ENCODE measurements at places on chromosomes 3 and 15. TPM values are rescaled to one million over a fixed set of nuclear protein-coding genes. Genes with fewer than 3 reads are reported as not detected.

- no peak for DNase-seq
Measured at GRCh38 chr15:70374096-70374495, 276.4 kb upstream of the TLE3 start.

DNA sequence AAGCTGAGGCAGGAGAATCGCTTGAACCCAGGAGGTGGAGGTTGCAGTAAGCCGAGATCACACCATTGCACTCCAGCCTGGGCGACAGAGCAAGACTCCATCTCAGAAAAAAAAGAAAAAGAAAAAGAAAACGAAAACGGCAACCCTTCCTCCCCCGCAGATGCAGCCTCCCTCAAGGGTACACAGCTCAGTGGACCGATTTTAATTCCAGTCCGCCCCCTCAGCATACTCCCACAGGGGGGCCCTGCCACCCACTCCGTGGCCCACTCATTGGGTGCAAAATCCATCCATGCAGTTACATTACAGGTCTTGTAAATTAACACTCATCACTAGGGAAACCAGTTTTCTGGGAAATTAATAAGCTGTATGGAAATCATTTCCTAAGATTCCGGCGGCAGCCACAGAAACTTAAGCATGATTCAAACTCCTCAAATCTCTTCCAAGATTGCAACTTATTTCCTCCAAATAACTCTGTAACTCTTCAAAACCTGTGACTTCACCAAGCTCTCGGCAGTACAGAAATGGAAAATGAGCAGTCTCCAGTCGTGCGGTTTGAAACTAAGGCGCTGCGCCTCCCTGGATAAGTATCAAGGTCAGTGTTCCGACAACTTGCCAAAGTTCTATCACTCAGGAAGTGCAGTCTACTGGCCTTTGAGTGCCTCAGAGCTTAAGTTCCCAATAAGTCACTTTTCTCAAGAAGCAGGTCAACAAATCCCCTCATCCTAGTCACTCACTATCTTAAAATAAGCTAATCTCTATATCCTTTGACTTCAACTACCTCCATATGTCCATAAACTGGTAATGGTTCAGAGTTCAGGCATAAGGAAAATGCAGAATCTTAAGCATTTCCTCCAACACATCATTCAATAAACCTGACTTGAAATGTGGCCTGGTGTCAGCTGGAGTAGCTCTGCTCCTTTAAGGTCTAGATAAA, 24.7 kb upstream of the KLHL6 start:
- DNase-seq, result peak; percentile 35

DNA sequence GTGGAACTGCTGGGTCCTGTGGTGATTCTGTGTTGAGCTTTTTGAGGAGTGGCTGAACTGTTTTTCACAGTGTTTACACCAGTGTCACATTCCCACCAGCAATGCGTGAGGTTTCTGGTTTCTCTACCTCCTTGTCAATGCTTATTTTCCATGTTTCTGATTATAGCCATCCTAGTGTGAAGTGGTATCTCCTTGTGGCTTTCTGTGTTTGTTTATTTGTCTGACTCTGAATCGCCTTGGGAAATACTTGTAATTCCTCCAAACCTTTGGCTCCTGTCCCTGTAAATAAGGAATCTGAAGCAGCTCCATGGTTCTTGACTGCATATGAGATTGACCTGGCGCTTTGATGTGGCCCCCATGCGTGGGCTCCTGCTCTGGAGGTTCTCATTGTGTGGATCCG, 20.6 kb downstream of the FAN1 start:
- DNase-seq, result peak; percentile 90

DNA sequence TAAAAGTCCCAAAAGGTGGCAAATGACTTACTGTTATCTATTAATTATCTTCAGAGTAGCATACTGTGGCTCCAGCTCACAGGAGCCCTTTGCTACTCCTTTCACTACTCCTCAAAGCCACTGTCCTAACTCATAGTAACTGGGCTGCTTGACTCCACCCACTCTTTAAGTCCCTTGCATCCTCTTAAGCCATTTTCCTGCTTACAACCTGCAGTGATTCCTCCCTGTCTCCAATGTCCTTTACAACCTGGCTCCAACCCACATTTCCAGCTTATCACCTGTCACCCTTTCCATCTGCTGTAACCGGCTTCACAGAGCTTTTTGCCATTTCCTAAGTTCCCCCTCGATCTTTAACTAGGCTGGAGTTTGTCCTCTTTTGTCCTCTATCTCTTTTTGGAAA, 388.1 kb downstream of the FGF12 start:
- DNase-seq, result no peak

- no peak for DNase-seq
Measured at GRCh38 chr3:156259896-156260295, 139.5 kb downstream of the KCNAB1 start.

DNA sequence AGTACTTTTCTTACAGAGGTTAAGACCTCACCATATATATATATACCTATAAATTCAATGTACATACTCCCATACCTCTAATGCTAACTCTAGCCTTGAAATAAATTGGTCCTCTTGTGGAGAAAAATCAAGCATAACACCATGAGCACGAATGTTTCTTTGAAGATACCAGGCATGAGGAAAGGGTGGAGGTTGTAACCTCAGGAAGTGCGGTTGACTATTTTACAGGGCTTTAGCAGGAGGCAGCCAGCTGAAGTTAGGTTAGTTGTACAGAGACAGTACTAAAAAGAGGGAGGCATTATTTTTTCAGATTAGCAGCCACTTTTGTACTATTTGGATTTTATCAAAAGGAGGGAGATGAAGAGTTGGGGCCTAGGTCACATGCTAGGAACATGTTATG, 767.0 kb downstream of the OTOL1 start:
- DNase-seq, result no peak

GRCh38 chr15:33735637-33736247, 232.6 kb upstream of the CHRM5 start:
- DNase-seq, result peak; percentile 44

GRCh38 chr15:52124270-52124880, 11.8 kb upstream of the BCL2L10 start:
- DNase-seq, result peak; percentile 51

GRCh38 chr15:68349151-68349550, 71.6 kb downstream of the FEM1B start:
- DNase-seq, result no peak

- DNase-seq, result peak; percentile 13
Measured at GRCh38 chr15:82585072-82585471, 44.8 kb upstream of the RPS17 start.

DNA sequence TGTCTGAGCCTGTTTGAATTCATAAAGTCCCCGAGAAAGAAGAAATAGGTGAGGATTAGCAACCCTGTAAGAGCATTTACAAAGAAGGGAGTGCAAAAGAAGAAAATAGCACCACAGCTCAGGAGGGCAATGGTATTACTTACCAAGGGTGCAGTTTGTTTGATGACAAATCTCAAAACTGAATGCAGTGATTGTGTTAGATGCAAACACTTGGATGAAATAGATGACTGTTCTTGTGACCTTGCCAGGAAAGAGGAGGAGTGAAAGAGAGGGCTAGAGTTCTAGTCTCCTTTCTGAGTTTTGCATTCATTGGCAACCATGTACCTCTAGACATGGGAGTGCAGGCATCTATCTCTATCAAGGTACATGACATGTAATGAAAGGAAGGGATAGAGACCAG, 1030.8 kb upstream of the CFAP20DC start:
- no peak for DNase-seq

DNA sequence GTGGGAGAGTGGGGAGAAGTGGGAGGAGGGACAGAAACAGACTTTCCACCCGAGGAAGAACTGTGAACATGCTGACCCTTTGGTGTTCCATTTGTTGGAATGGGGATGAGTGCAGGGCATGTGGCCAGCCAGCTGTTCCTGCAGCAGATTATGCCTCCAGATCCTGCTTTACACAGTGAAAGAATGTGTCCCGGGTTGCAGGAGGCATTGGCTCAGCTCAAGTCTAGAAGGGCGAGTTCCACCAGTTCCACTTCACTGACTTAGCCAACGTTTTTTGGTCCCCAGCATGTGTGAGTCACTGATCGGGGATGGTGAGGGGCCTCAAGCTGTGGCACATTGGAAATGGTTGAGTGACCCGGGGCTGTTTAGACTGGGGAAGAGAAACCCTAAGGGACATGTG, 307.0 kb upstream of the ROPN1 start:
- peak; percentile 94 for DNase-seq

GRCh38 chr3:18258492-18258891, 166.6 kb downstream of the SATB1 start:
- no peak for DNase-seq

DNA sequence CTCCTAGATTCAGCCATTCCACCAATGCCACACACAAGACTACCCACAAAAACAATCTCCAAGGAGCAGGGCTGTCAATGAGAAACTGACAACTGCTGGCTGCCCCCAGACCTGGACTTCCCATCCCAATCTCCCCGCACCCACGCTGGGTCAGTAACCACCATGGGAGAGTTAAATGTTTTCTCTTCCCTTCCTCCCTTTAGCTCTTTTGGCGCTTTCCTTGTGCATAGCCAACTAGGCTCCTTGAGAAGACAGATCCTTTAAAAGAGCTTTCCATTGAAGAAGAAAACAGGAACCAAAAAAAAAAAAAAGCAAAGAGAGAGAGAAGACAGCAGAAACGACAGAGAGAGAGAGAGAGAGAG, 8.3 kb downstream of the BCL6 start:
- DNase-seq, result no peak

Gene ALDH1L1
- total RNA-seq, result 2.4 TPM

Gene HDC
- not detected for total RNA-seq

Gene CDHR4
- total RNA-seq, result not detected

Gene SLC26A6
- 45.5 TPM for total RNA-seq
